Inflammatory macrophage treated with lipopolysaccharide for 1 hour (primary cell): ENCODE measurements at places on chromosomes 11 and 22.
A peak's percentile ranks its signal among the peaks of the same experiment; 100 is the strongest.

DNA sequence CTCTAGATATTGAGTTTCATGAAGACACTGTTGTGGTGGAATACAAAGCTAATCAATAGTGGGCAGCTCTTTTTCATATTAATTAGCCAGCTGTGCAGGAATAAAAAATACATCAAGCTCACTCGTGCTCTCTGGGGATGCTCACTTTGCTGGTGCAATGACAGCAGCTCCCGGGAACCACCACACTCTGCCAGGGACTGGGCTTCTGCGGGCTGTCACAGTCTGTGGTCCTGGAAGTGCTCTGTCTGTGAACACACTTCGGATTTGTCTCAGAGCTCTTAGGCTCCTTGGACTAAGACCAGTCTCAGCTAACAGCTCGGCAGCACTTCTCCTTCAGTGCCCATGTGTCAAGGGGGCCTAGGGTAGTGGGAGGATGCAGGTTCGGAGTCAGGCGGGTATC lies 393.5 kb downstream of the TENM4 start:
- no peak for DNase-seq

GRCh38 chr22:49869086-49869830 lies 15.6 kb downstream of the ZBED4 start:
- no peak for DNase-seq

- no peak for DNase-seq
Measured at GRCh38 chr11:83039566-83039965, 32.1 kb downstream of the RAB30 start.

GRCh38 chr22:26463688-26464087 lies 19.9 kb downstream of the HPS4 start:
- DNase-seq, result no peak

- DNase-seq, result no peak
Measured at GRCh38 chr11:66327171-66328030, 8.8 kb downstream of the RIN1 start.

DNA sequence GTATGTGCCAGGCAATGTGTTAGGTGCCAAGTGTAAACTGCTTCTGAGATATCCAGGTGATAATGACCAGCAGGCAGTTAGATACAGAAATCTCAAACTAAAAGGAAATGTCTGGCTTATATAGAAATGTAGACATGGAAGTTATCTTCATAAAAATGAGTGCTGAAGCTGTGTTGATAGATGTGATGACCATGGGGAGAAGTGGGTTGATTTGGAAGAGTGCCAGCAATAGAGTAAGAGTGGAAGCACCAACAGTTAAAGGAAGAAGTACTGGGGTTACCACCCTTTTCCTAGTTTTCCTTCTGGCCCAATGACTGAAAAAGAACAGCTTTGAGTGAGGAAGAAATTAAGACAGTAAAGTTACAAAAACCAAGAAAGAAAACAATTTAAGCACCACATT lies 68.5 kb downstream of the C2CD3 start:
- peak; percentile 27 for DNase-seq

DNA sequence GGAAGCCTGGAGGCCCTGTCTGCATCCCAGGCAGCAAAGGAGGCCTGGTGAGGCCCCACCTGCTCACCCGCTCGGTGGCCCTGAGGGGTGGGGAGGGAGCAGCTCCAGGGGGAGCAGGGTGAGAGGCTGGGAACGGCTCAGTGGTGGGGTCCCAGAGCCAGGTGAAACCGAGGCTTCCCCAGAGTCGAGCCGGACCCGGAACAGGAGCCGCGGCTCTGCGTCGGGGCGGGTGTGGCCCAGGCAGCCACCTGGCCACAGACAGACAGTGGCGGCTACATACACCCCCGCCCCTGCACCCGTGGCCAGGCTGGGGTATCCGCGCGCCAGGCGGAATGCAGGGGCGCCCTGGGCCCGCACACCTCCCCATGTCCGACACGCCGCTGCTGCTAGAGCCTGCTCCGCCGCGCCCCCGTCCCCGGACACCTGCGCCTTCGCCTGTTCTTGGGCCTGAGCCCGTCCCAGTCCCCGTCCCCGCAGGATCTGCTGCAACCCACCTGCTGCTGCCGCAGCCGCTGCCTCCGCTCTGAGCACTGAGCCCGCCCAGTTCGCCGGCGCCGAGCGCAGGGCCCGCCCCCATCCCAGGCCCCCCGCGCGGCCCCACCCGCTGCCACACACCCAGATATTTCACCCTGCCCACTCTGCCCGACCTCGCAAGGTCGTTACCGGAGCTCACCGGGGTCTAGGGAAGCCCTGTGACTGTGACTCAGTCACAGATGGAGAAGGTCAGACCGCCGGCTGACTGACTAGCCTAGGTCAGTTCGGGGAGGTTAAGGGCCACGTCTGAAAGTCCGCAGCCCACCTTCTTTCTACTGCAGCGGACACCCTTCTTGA lies at the start of gene SLC7A4:
SLC7A4 (minus strand) TSS at position 525 of the 831 bp plus-strand sequence. CDS start 749 bp downstream, outside the sequence.
- no peak for DNase-seq

GRCh38 chr11:76649011-76649410 lies 21.5 kb downstream of the LRRC32 start:
- no peak for DNase-seq

GRCh38 chr11:100220801-100221200 lies 466.3 kb upstream of the ARHGAP42 start:
- DNase-seq, result no peak

DNA sequence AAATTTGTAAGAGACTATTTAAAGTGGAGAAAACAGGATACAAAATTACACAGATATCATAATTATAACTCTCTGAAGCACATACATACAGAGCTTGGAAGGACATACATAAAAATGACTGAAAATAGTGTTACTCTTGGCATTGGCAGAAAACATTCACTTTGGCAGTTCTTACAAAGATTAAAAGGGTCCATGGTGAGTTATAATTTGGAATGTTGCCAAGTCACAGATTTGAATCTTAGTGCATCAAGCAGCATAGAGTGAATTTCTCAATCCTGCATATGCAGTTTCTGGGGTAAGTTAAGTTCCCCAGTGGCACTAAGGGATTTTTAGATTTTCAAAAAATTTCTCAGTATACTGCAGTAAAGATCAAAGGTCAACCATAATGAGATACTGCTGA lies 115.9 kb downstream of the CCDC81 start:
- DNase-seq, result no peak

DNA sequence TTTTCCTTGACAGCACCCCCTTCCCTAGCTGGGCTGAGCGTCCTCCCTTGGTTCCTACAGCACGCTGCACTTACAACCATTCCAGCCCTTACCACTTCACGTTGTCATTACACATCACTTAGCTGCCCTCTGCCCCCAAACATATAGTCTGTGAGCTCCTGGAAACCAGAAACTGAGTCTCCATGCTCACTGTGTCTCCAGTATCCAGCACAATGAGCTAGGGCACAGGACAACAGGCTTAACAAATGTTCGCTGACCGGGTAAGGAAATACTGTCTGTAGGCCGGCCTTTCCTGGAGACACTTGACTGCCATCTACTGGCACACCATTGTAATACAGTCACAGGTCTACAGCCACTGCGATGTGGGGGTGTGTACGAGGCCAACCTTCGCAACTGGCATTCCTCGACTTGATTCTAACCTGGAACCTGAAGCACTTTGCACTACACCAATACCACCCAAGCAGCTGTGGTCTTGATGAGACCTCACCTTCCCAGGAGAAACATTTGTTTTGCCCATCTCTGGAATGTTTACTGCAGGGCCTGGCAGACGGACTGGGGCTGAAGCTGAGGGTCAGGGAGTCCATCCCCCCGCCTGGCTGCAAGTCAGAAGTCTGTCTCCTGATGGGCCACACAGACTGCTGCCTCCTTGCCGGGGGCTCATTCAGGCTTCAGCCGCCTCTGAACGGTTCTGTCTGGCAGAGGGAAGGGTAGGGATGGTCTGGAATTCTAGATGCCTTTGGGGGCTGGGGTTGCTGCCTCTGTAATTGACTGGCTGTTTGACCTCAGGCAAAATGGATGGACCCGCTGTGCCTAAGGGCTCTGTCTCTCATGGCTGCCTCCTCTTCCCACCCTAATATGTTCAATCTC lies 72.0 kb downstream of the SYN3 start:
- peak; percentile 55 for DNase-seq

GRCh38 chr11:104015649-104016415 lies 20.6 kb upstream of the DDI1 start:
- no peak for DNase-seq

DNA sequence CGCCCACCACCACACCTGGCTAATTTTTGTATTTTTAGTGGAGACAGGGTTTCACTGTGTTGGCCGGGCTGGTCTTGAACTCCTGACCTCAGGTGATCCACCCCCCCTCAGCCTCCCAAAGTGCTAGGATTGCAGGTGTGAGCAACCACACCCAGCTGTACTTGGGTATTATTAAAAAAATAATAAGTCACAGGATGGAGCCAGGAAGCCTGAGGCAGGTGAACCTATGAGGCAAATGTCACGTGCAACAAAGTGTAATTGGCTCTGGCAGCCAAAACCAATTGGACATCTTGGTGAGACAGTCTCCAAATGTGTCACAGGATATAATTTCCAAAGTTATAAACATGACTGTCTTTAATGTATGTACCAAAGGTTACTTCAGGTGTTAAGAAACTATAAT lies 24.0 kb upstream of the MALAT1 start:
- no peak for DNase-seq

DNA sequence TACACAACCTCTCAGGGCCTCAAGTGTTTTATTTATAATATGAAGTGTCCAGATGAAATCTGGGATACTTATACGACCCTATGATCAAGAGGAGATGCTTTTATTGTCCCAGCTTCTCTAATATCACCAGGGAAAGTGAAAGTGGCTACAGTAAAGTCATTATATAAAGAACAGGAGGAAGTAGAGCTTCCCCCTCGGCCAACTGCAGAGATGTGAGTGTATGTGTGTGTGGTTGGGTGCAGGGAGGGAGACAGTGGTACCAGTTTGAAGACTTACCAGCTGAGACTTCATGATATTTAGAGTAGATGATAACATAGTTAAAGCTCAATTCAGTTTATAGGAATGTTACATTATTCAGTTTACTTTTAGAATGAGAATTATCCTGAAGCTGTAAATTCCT lies 373.6 kb upstream of the DDI1 start:
- DNase-seq, result peak; percentile 41

- no peak for DNase-seq
Measured at GRCh38 chr11:120511820-120512738, 531 bp downstream of the GRIK4 start.

GRCh38 chr11:22165759-22166513 lies 26.9 kb upstream of the ANO5 start:
- DNase-seq, result no peak

DNA sequence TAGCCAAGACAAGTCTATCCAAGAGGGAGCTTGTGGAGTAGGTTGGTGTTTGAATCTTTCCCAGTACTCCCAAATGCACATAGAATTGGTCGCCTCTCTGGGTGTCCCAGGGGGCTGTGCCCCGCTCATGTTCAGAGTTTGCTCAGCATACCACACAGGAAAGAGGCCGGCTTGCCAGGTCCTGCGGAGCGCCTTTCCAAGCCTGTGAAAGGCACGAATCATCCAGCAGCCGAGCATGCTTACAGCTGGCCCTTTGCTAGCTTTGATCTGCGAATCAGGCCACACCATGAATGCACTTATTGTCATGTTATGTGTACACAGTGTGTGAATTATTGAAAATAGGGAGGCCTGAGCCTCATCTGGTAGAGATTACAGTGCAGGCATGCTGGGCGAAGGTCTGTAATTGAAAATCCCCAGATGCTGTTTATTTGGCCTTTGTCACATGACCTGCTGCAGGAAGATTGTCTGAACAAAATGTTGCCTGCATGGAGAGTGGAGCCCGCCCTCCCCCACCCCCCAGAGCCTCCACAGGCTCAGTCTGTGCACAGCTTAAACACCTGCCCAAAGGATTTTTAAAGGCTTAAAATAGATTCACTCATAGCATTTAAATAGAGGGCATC lies 163.3 kb upstream of the RASSF10 start:
- DNase-seq, result no peak

DNA sequence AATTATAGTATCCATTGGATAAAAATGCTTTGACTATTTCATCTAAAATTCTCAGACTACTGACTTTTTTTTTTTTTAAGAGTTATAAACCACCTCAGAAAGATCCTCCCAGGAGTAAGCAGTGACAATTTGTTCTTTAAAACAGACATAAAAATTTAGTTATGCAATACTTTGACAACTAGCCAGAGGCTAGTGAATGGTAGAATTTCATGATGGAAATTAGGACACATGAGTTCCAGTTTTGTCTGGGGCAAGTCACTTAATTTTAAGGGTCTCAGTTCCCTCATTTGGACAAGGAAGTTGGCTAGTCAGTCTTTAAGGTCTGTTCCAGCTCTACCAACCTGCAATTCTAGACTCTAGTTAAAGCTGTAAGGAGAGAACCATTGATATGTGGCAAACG lies 2.9 kb downstream of the IL18 start:
- peak; percentile 54 for DNase-seq

GRCh38 chr11:126800009-126800408 lies 200.6 kb downstream of the KIRREL3 start:
- DNase-seq, result no peak

DNA sequence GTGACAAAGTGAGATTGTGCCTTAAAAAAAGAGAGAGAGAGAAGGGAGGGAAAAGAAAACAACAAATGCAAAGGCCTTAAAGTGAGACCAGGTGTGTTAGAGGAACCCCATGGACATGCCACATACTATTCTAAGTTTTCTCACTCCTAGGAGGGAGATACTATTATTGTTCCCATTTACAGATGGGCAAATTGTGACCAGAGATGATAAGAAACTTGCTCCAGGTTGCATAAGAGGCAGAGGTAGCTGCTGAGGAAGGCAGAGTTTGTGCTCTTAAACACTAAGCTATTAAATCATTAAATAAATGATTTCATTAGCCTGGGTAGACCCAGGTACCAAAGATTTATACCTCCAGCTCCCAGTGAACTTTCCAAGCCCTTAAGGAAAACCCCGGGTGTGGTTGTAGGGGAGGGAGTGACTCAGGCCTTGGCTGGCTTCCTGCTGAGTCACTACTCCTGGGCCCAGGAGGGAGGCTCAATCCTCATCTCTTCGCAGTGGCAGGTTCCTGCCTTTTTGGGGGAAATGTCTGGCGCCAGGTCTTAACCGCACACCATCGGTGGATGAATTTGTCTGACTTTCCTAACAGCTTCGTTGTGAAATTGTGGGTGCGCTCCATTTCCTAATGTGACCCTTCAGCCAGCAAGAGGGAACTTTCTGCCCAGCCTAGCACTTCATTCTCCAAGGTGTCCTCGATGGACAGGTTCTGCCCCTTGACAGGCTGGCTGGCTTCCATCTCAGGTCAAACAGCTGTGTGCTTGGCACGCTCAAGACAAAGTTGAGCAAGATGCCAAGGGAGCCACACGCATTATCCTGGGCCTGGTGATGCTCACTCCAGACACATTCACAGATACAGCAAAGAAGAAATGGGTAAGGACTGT lies 33.4 kb upstream of the PTPRJ start:
- DNase-seq, result peak; percentile 79

DNA sequence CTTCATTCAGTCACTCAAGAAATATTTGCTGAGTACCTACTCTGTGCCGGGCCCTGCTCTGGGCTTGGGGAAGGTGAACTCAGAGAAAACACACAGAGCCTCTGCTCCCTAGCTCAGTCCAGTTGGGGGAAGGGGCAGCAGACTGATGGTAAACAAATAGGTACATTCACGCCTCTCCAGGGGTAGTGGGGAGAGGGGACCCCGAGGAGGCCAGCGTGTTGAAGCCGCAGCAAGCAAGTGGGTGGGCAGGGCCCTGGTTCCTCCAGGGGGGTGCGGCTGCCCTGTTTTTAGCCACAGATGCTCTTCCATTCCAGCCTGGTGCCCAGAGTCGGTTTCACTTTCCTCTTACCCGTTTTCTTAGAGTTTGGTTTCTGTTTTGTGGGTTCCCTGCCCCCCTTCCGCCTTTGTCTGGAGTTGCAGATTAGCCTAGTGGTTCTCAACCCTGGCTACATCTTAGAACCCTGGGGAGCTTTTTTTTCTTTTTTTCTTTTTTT lies 8.7 kb downstream of the DRAP1 start:
- DNase-seq, result peak; percentile 71

GRCh38 chr11:23502826-23503225 lies 642.6 kb upstream of the CCDC179 start:
- DNase-seq, result no peak

GRCh38 chr11:130526846-130527245 lies 78.4 kb downstream of the ADAMTS15 start:
- no peak for DNase-seq
